ENCODE measurements at places on chromosomes 6 and 20. TPM values are rescaled to one million over a fixed set of nuclear protein-coding genes. Genes with fewer than 3 reads are reported as not detected.
A peak's percentile ranks its signal among the peaks of the same experiment; 100 is the strongest.

Gene CDSN
- total RNA-seq: not detected

DNA sequence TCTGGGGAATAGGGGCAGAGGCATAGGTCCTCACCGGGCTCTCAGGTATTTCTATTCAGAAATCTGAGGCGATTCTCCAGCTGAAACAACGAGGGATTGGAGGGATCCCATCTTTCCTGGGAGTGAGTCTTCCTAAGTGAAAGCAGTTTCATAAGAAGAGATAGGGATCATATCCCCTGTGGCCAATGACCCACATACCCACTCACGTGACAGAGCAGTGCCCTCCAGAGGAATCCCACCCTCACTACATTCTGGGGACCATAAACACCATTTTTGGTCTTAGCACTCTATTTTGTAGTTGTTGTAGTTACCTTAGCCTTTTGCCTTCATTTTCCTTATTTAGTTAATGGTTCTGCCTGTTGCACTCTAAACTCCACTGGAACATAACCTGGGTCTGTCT, 121.1 kb downstream of the GPR63 start:
- DNase-seq: no peak

DNA sequence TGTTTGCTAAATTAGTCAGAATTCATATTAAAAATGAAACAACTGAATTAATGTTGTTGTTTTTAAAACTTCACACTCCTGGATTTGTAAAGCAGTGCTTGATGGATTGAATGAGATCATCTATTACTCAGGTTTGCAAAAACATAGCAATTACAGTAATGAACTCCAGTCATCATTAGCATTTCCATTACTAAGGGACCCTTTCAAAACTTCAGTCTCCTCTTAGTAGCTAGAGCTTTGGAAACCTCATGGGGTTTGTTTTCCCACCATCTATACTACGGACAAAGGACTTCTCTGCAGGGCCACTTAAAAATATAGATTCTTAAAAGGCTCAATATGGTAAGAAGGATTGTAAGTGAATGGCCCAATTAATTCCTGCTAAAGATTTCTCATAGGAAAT, 209.9 kb upstream of the PRND start:
- no peak for DNase-seq

GRCh38 chr6:105458084-105458483, 55.2 kb upstream of the PREP start:
- DNase-seq: no peak

Gene SIRPB1
- 0.41 TPM for total RNA-seq

DNA sequence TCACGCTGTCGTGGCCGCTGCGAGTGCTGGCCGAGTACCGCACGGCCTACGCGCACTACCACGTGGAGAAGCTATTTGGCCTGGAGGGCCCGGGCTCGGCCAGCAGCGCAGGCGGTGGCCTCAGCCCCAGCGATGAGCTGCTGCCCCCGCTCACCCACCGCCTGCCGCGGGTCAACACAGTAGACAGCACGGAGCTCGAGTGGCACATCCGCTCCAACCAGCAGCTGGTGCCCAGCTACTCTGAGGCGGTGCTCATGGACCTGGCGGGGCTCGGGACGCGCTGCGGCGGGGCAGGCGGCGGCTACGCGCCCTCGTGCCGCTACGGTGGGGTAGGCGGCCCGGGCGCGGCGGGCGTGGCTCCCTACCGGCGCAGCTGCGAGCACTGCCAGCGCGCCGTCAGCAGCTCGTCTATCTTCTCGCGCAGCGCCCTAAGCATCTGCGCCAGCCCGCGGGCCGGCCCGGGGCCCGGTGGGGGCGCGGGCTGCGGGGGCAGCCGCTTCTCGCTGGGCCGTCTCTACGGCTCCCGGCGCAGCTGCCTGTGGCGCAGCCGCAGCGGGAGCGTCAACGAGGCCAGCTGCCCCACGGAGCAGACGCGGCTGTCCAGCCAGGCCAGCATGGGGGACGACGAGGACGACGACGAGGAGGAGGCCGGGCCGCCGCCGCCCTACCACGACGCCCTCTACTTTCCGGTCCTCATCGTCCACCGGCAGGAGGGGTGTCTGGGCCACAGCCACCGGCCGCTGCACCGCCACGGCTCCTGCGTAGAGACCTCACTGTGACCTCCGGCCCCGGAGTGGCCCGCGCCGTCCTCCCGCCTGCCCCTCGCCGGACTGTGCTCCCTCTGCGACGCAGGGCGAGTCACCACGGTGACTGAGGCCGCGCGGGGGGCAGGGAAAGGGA, 5.7 kb downstream of the TMEM151B start:
- no peak for DNase-seq

DNA sequence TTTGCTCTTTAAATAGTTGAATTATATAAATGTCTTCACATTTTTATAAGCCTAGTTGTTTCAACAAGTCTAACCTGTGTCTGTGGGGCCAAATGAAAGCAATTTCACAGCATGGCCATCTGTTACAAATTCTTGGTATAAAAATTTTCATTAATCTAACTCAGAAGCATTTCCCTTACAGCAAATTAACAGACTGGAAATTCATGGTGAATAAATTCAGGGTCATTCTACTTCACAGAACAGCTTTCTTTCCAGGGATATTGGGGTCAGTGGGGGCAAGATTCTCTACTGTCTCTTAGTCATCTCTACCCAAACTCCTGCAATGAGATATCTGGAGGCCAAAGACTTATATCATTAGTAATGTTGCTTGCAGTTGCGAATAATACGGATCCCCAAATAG, 352.1 kb downstream of the MMUT start:
- no peak for DNase-seq

GRCh38 chr20:30484749-30485070, 772.8 kb upstream of the DEFB115 start:
- peak; percentile 6 for DNase-seq

Gene SYTL3
- 2.0 TPM for total RNA-seq

Measured in frontal cortex (tissue), 4 donors.